ENCODE measurements at places on chromosomes 3 and 15.

GRCh38 chr15:77774350-77774749 lies 141.6 kb upstream of the LINGO1 start:
- DNase-seq, result no peak

- no peak for DNase-seq
These were observed 552.3 kb downstream of the FOXP1 start for GRCh38 chr3:71031181-71031580.

- no peak for DNase-seq
These were observed 13.8 kb downstream of the TSPAN3 start for GRCh38 chr15:77057072-77057471.

DNA sequence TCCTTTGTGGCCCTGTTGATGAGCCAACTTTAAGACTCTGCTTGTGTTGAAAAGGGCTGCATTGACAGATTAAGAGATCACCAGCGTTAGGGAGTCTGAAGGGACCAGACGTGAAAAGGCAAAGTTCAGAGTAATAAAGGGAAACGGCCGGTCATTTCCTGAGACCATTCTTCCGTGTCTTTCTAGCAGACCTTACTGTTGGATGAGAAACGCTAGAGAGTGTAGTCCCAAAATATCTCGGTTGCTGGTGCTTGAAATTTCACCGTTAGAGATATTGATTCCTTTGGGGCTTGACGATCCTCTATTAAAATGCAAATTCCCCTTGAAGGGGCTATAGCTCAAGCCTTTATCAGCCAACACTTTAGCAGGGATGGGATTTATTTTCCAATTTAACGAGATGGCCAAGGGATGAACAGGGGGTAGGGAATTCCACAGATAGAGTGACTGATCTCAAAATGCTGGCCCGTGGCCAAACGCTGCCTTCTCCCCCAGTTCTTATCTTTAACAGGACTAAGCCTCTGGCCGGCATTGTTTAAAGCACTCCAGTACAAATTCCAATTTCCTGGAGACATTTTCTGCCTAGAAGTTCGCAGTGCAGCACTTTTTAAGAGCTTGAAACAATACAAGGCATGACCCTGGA lies 250.4 kb downstream of the TJP1 start:
- DNase-seq, result no peak

- DNase-seq, result no peak
These were observed 31.7 kb downstream of the GRIP2 start for GRCh38 chr3:14508505-14508819.

DNA sequence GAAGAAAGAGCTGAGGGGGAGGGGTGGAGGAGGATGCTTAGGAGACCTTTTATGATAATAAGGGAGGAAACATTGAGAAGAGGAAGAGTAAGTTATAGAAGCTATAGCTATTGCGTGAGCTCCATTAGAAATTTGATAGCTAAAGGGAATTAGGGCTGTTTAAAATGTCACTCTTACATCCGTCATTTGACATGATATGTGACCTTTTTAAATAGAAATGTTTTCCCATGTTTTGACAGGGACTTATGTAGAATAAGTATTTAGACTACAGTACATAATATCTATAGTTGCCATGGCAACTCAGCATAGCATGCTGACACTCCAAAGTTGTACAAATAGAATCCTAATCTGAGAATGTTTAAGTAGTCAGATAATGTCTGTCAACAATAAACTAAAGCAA lies 19.2 kb downstream of the RAD51 start:
- DNase-seq, result no peak

GRCh38 chr3:129195731-129196256 lies 12.1 kb upstream of the CNBP start:
- no peak for DNase-seq

GRCh38 chr15:60583194-60583593 lies 104.3 kb upstream of the ICE2 start:
- no peak for DNase-seq

DNA sequence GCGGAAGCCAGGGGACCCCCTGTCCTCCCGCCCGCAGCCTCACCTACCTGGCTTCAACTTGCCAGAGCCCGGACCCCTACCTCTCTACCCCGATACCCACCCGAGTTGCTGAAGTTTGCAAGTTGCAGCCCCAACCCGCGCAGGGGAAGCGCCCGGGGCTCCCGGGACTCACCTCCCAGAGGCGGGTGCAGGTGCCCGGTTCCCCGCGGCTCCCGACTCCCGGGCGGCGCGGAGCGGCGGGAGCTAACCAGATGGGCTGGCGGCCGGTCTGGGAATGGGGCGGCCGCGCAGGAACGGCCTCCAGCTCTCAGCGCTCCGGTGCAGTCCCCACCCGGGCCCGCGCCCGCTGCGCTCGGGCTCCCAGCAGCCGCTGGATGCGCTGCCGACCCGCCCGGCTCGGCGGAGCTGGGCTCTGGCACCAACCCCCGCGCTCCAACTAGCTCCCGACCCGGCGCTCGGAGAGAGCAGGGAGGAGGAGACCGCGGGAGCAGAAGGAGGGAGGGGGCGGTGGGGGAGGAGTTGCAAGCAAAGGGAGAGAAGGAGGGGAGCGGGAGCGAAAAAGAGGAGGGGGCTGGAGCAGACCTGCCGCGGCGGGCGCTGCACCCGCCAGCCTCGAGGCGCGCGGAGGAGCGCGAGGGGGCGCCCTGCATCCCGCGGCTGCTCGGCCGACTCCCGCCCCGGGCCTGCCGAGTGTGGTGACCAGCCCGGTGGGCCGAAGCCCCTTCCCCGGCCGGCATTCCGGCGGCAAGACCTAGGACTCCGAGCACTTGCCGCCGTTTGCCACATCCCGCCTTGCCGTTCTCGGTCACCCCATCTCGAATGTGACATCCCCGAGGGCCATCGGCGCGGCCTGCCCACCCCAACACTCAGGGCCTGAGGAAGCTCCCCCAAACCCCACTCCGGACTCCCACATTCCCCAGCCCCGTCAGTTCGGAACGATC lies at the start of gene SEMA5B:
SEMA5B (minus strand) TSS at position 472 of the 941 bp plus-strand sequence. CDS start 66,500 bp downstream, outside the sequence.
- peak; percentile 9 for DNase-seq

DNA sequence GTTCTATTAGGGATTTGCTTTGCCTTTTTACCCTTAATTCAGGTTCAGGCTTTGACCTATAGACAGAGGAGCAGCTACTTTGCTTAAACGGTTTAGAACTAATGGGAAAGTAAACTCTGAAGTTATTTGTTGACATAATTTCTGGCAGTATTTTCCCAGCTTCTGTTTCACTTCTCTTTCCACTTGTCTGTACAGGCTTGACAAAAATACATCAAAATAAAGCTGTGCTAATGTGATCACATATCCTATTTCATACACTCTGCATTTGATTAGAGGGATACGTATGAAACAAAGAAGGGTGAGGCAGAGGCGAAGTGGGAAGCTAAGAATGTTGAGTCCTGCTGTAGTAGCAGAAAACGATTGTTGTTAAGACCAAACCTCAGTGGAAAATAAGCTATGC lies 389.1 kb upstream of the RARB start:
- DNase-seq, result no peak

DNA sequence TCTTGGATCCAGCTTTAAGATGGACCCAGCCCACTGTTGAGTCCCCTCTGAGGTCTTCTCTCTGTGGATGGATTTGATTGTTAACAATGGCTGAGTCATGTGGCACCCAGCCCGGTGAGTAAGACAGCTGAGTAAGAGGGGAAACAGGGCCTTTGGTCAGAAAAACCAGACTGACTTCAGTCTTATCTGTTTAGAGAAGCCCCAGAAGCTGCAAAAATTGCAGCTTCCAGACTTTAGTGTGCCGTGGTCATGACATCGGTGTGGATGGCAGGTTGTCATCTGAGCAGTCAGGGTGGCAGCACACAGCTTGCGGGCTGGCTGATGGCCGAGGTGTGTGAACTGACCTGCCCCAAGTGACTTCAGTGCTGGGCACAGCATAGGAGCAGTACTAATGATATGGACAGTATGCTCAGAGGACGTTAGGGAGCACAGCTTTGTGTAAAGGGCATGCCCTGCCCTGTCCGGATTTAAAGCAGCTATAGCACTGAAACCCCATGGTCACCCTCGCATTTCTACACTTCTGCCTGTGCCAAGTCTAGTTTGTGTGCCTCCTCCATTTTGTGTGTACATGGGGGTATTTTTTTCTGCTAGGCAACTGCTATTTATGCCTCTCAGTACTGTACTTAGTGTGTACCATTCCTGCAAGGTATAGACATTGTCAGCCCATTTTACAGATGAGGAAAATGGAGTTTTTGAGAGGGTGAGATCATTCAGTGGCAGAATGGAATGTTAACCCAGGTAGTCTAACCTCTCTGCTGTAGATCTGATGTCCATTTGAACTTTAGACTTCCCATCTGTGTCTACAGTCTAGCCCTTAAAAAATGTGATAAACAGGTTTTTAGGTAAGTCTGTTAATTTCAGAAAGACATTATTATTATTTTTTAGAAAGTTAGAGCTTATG lies 44.4 kb downstream of the FLNB start:
- DNase-seq, result peak; percentile 24

DNA sequence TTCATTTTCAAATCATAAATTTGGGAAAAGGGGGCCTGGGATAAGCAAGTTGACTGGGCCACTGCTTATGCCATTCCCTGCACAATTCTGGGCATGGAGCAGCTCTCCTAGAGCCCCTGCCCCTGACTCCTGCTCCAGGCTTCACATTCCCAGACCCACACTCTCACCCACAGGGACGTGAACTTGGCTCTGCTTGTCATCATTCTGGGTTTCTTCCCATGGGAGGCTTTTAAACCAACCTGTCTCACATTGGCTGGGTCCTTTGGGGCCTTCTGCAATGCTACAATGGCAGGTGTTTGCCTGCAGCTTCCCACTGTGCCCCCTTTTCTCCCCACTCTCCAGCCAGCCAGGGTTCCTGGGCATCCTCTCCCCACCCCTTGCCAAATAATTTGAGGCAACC lies 49.1 kb downstream of the CYP19A1 start:
- no peak for DNase-seq

GRCh38 chr15:99446565-99447496 lies 119.0 kb upstream of the MEF2A start:
- no peak for DNase-seq

- no peak for DNase-seq
These were observed 42.9 kb downstream of the PIAS1 start for GRCh38 chr15:68097029-68097428.

- no peak for DNase-seq
These were observed 58.7 kb upstream of the PLXND1 start for GRCh38 chr3:129665024-129665768.

DNA sequence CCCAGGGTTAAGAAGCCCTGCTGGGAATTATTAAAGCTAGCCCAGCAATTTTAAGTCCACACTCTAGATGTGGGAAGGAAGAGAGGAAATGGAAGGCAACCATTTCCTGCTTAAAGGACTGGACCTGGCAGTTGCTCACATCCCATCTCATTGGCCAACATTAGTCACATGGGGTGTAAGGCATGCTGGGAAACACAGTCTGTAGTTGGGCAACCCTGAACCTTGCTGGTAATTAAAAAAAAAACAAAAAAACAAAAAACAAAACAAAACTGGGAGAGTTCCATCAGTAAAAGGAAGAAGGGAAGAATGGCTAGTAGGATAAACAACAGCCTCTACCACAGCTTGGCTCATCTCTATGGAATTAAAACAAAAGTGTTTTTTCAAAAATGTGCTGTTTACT lies 136.0 kb downstream of the VGLL4 start:
- DNase-seq, result no peak

- no peak for DNase-seq
These were observed 1.9 kb downstream of the MAP2K1 start for GRCh38 chr15:66388576-66388975.

GRCh38 chr15:39084674-39085530 lies 496.0 kb upstream of the THBS1 start:
- DNase-seq, result no peak

DNA sequence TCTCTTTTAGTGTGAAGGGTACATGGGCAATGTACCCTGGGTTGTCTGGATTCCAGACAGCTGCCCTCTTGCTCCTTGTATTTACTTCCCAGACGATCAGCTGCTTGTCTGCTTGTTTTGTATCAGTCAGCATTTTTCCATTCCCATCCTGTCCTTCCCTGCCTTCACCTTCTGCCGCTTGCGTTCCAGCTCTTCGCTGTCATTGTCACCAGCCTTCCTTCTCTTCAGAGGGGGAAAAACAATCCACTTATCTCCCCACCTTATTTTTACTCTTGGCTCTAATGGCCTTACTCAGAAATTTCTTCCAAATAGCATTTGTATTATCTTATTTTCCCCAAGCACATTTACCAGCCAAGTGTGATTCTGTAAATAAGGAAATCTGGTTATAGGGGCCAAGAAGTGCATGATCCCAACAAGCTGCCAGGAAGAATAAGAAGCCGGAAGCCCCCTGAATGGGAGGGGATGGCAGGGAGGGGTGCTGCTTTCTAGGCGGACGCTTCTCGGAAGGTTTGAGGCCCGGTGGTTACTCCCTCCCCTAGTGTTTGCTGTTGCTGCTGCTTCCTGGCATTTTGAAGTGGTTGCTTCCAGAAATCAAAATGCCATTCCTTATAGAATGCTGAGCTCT lies 497.6 kb downstream of the NTRK3 start:
- DNase-seq, result no peak

DNA sequence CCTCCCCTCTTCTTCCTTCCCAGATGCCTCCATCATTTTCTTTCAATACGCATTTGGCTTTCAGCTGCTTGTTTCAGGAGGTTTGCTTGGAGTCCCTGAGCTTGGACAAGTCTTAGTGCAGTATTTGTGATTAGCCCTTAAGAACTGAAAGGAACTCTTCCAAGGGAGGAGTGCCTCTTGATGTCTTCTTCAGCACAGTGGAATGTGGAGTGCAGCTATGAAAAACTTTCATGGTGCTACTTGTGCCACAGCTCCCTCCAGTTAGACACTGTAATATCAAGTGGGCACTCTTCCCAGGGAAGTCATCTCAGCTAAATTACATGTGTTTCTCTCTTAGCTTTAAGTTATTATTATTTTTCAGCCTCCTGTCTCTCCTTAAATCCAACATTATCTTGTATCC lies 173.1 kb downstream of the NECTIN3 start:
- DNase-seq, result no peak

GRCh38 chr3:13199899-13200451 lies 126.7 kb upstream of the IQSEC1 start:
- DNase-seq, result no peak

GRCh38 chr3:8152821-8153418 lies 348.7 kb upstream of the LMCD1 start:
- DNase-seq, result no peak

GRCh38 chr3:168834558-168834957 lies 738.8 kb upstream of the GOLIM4 start:
- no peak for DNase-seq

DNA sequence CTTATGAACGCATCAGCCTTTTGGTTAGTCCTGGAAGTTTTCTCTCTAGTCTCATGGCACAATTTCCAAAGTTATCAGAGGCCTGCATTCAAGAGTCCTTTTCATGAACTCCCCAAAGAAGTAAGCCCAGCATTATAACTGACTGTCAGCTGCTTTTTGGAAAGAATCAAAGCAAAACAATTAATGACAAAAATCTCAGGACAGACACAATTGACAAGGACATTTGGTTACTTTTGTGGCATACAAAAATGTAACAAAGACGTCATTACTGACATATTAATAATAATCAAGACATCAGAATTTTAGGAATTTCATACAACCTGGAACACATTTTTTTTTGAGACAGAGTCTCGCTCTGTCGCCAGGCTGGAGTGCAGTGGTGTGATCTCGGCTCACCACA lies 21.2 kb downstream of the KATNBL1 start:
- DNase-seq, result no peak

All from activated CD8-positive, alpha-beta memory T cell treated with anti-CD3 and anti-CD28 coated beads for 48 hours (primary cell).